GM13977 (cell line): ENCODE measurements at places on chromosomes 5 and 9.

- DNase-seq, result no peak
These were observed 18.9 kb downstream of the UBE2QL1 start for GRCh38 chr5:6467591-6467990.

DNA sequence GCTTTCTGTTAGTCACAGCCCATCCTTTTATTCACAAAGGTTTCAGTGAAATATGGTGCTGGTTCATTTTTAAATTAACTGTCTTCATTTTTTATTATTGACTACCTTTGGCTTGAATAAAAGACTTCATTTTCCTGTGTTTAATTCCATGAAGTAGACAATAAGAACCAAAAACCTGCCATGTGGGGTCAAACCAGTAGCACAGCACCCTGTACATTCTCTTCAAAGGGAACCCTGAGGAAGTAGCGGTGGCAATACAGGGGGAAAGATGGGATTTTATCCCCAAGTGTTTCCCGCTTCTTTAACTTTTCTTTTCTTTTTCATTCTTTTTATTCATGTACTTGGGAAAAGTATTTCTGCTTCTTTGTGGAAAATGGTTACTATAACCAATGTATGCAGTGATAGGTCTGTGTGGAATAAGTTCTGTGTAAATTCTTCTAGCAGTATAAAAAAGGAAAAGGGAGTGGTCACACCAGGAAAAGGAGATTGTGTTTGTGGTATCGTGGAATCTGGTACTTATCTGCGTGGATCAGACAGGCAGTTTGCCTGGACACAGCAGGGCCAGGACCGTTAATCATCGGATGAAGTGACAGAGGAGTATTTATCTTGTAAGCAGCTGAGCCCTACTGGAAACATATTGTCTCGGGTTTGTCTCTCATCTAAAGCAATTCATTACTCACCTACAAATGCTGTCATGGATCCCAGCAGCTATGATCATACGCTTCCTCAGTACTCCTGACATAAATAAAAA is 94.2 kb downstream of the PPIC start:
- DNase-seq, result no peak

DNA sequence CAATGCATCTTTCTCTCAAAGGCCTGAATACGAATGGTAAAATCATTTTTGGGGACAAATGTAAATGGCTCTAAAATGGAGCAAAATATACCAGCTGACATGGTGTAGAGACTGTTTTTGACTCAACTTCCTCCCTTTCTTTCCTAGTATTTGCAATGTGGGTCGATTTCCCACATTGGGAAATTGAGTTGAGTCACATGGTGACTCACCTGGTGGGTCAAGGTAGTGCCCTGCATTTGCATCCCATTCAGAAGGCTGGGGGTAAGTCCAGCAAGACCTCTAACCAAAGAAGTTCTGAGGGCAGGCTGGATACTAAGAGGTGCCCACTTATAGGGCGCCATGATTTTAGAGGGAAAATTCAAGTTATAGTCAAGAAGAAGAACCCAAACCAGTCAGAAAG is 179.6 kb upstream of the MPDZ start:
- no peak for DNase-seq

DNA sequence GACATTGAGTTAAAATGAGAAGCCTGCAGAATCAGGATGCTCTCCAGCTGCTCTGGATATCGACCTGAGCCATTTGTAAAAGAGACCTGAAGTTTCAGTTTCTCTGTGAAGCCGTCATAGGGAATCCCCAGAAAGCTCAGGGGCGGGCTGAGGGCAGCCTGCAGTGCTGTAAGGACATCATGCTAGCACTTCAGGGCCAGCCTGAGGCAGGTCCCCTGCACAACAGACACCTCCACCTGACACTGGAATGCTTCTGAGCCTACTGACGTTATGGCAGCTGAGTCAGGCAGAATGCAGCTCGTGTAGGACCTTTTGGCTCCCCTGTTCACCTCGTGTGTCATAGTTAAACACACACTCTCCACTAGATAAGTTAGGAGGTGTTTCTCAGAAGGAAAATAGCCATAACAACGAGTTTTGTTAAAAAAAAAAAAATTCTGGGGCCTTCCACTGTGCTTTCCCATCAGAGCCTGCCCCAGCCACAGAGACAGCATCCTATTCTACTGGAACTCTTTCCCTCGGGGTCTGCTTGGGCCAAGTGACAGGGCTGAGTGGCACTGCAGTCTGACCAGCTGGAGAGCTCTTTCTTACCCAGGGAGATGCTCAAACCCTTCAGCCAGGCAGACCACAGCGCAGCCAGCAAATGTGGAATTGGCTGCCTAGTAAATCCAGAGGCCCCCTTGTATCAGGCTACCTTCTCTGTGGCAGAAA is 354.9 kb downstream of the DIRAS2 start:
- peak; percentile 57 for DNase-seq

GRCh38 chr9:94212531-94212930 is 46.6 kb upstream of the ZNF169 start:
- no peak for DNase-seq

DNA sequence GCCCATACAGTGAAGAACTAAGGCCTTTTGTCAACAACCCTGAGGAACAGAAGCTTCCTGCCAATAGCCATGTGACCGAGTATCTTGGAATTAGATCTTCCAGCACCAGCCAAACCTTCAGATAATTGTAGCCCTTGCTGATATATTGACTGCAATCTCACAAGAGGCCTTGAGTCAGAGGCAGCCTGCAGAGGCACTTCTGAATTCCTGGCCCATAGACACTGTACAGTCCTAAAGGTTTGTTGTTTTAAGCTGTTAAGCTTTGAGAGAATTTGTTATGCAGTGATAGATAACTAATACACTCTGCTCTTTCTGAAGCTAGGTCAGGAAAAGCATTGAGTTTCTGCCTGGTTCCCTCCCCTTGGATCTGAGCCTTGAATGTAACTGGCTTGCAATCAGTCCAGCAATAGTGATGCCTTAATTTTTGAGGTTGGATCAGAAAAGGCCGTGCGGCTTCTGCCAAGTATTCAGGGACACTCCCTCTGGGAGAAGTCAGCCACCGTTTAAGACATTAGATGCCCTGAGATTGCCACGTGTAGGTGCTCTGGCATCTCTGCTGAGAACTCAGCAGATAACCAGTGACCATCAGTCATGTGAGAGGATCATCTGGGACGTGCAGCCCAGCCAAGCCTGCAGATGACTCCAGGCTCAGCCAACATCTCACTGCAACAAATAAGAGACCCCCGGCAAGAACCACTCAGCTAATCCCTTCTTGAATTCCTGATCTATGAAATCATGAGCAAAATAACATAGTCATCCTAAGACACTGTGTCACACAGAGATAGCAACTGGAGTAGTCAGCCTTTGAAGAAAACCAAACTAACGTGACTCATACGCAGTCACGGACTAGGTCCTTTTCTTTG is 126.8 kb upstream of the STC2 start:
- no peak for DNase-seq

- DNase-seq, result no peak
These were observed 78.0 kb downstream of the CFAP77 start for GRCh38 chr9:132487980-132488535.

DNA sequence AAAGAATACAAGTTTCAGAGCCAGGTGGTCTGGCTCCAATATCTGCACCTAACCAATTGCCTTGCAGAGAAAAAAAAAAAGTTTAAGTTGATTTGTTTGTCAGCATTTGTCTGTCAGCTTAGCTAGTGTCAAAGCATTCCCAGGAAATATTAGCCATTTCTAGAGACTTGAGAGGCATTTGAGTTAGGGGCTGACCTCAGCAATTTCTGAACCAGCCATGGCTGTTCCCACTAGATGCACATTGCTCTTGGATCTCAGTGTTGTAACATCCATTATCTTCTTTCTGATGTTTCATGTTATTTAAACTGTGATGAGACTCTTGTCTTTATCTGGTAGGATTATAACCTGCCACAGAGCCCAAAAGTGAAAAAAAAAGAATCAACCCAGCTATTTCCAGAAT is 102.3 kb downstream of the NDUFAF2 start:
- no peak for DNase-seq

DNA sequence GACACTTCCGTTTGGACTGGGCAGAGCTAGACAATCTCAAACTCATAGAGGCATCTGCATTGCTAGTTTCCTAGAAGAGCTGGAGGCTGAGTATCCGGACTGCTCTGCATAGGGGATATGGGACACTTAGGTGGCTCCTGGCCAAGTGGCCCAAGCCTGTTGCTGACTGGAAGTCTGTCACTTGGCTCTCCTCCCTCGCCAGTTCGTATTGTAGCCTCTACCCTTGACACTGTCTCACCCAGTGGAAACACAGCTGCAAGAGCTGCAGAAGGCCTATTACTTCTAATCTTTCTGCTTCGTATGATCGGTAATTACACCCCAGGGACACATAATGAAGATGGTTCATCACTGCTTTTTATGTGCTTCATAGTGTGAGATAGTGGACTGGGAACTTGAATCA is 34.7 kb downstream of the ITGA1 start:
- DNase-seq, result no peak
